ENCODE measurements at places on chromosomes 2 and 18.

- DNase-seq, result no peak
These were observed 348.9 kb downstream of the NBAS start for GRCh38 chr2:15212249-15212648.

- no peak for DNase-seq
These were observed 97.6 kb upstream of the HS6ST1 start for GRCh38 chr2:128416109-128416785.

- DNase-seq, result no peak
These were observed 171.9 kb upstream of the ACAA2 start for GRCh38 chr18:49985236-49985635.

DNA sequence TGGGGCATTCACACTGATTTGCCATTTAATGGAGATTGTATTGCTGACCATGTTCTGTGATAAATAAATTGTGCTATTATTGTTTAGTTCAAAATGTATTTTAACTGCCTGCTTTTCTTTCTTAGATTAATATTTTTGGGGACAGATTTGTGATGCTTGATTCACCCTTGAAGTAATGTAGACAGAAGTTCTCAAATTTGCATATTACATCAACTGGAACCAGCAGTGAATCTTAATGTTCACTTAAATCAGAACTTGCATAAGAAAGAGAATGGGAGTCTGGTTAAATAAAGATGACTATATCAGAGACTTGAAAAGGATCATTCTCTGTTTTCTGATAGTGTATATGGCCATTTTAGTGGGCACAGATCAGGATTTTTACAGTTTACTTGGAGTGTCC, 1.8 kb downstream of the DNAJC10 start:
- DNase-seq, result no peak

- no peak for DNase-seq
These were observed 82.6 kb upstream of the CYP1B1 start for GRCh38 chr2:38158378-38159118.

- DNase-seq, result no peak
These were observed 71.6 kb upstream of the CYP1B1 start for GRCh38 chr2:38147333-38148121.

DNA sequence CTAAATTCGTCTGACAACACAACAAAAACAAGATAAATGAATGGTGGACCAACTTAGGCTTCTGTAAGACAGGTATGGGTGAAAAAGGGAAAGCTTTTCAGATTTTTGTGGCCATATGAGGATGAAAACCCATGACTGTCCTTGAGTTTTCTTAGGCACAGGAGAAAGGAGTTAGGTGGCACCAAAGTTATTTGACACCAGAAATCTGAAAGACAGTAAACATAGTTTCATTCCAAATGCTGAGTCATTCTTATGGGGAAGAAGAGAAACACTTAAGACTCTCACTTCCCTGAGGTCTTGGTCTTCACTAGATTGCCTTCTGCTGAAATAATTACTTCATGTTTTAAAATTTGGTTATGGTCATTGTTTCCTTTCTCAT, 5.2 kb upstream of the GPD2 start:
- DNase-seq, result peak; percentile 47

GRCh38 chr2:65153515-65153914, 23.6 kb upstream of the RAB1A start:
- DNase-seq, result no peak

DNA sequence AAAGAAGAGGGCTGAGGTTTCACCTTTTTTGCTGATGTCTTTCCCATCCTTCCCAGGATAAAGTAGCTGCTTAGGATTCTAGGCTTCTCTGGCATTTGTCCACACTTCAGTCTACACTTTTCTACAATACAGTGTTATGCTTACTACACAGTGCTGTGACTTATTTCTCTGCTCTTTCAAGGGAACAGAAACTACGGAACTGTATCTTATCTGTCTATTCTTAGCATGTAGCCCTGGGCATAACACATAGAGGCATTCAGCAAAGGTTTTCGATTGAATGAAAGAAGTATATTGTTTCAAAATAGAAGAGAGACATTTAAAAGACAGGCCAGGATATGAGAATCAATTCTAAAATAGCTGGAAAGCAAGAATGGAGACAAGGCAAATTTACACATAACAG, 110.9 kb downstream of the ARHGEF33 start:
- no peak for DNase-seq

- DNase-seq, result no peak
These were observed 27.1 kb downstream of the NABP1 start for GRCh38 chr2:191705084-191705483.

All from hepatic stellate cell (primary cell).